LoVo (cell line): ENCODE measurements at places on chromosomes 4 and X.
A peak's percentile ranks its signal among the peaks of the same experiment; 100 is the strongest.

GRCh38 chr4:57910151-57910550, 800.0 kb upstream of the IGFBP7 start:
- DNase-seq, result no peak

DNA sequence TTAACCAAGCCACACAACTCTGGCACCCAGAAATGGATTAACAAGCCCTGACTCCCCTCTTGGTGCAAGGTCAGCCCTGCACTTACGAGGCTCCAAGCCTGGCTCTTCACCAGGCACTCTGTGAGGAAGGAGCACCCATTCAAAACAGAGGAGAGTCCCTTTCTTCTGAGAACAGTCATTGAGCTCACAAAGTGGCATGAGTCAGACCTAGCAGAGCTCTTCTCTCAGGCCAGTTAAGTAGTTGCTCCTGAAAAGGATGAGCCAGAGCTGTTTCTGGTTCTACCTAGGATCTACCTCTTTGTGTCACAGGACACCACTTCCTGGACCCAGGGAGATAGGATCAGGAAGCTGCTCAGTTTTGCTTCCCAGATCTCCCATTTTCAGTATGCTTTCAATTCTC, 48.2 kb downstream of the EVC2 start:
- no peak for DNase-seq

DNA sequence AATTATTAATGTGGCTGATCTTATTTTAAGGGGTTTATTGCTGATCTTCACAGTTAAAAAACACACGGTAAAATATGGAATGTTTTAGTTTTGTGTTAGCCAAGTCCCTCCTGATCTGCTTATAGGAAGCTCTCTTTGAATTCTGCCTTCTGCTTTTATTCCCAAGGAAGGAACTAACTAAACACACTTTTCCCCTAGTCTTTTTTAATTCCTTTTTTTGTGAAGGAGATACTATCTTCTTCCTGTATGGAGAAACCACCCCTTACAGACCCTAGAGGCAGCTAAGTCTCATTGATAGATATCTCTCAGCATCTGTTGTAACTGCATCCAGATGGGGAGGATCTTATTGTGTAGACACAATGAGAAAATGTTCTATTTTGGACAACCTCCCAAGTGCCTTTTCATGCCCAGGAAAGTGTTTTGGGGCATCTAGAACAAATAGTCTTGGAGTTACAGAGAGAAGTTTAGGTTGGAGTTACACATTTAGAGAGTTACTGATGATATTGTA, 64.4 kb downstream of the AFF1 start:
- DNase-seq, result no peak

GRCh38 chr4:154029171-154029570, 240.3 kb upstream of the SFRP2 start:
- DNase-seq, result no peak

- no peak for DNase-seq
These were observed 3.6 kb upstream of the NXT2 start for GRCh38 chrX:109533005-109533404.

GRCh38 chrX:3940000-3940610, 226.7 kb upstream of the PRKX start:
- DNase-seq, result peak; percentile 6

GRCh38 chrX:84064164-84064563, 123.8 kb downstream of the RPS6KA6 start:
- DNase-seq, result no peak

DNA sequence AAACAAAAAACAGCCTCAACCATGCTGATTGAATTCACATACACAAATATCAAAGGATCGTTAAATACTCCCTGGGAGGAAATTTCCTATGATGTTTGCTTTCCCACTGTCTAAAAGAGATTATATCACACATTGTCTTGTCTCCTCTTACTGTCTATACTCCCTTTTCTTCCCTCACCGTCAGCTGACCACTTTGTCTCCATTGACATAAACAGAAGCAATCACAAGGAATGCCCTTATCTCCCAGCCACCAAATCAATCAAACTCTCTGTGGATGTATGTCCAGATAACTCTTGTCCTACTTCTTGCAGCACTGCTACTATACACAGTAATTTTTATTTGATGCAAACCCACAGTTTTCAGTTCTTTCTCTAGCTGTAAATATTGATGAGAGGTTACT, 12.2 kb upstream of the NUDT9 start:
- no peak for DNase-seq

DNA sequence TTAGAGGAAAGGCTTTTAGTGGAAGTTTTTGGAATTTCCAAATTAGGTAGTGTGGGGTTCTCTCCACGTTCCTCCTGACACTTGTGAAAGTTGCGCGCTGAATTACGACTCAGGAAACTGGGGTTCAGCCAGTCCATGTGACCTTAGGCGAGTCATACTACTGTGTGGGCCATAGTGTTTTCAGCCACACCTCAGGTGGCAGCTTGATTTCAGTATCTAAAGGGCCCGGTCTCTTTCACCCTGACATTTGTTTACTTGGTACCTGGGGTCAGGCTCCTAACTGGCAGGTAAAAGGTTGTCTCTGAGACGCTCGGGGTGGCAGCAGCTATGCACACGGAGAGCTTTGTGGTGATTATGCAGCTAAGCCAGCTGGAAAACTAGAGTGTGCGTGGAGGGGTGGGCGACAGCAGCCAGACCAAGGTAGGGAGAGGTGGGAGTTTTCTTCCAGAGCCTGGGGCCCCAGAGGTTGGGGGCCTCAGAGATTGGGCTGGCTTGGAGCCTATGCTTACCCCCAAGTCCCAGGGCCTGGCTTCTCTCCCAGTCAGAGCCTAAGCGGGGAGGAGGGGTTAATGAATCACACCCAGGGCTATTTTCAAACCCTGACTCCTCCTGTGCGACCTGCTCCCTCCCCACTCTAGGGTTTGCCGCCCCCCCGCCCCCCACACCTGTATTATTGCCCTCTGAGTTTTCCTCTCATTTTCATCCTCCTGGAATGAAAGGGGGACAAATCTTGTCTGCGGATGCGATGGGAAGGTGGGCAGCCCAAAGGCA, 47.2 kb downstream of the STARD8 start:
- DNase-seq, result no peak

- no peak for DNase-seq
These were observed 135.1 kb downstream of the PLS3 start for GRCh38 chrX:115696039-115696438.

DNA sequence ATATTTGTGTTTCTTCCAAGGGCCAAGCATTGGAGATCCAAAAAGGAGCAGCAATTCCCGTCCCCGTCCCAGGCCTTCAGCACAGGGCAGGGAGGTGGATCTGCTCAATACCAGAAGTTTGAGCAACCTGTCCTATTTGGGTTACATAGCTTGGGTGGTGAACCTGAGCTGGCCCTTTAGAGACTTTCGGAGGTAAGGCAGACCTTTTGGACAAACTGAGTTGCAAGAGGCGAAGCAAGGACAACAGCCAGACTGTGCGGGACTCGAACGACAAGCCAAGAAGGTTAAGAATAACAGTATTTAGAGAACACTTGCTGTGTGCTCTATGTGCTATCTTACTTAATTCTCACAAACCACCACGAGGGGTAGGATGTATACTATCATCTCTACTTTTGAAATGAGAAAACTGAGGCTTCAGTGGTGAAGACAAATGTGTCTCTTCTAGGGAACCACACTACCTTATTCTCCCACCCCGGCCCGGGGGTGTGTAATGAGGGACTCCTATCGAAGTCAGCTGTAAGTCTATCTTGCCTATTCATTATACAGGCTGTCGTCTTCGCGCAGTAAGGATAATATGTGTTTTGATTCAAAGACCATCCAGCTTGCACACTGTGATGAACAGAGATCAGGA, 1.3 kb downstream of the NOP14 start:
- no peak for DNase-seq

DNA sequence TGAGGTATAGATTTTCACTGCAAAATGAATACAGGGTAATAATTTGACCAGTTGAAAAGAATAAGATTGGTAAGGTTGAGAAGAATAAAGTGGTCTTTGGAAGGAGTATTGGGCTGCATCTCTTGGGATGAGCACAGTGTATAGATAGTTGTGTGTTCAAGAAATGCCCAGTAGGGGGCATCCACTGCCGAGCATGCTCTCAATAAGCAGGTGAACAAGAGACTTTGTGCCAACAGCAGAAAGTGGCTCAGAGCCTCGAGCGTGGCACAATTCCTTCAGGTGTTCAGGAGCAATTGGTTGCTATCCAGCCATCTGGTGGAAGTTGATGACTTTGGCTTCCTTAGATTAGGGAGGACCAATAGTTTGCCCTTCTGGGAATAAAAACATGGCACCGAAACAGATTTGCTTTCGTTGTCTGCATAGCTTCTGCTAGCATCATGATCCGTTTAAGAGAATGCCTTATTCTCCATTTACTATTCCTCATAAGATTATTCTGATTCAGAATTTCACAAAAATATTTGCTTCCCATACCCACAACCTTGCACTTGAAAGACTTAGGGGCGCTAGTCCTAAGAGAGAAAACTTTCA, 258.1 kb upstream of the NEIL3 start:
- no peak for DNase-seq

DNA sequence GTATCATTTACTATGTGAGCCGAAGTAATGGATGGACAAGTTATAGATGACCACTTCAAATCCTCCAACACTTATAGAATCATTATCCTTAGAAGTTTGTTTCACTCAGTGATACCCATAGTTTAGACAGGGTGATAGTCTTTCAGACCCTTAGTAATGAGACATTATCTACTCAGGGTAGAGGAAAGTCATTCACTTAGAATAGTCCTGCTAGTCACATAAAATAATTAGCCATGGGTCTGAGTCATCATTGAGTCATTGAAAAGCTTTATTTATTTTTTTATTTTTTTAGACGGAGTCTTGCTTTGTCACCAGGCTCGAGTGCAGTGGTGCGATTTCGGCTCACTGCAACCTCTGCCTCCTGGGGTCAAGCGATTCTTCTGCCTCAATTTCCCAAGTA, 321.7 kb upstream of the FSTL5 start:
- peak; percentile 63 for DNase-seq

- DNase-seq, result no peak
These were observed 16.6 kb downstream of the MAGEA9B start for GRCh38 chrX:149570668-149571067.

- peak; percentile 51 for DNase-seq
These were observed 335.2 kb downstream of the TENM3 start for GRCh38 chr4:182578402-182578801.

GRCh38 chrX:91435395-91435794, 756 bp downstream of the PABPC5 start:
- DNase-seq, result no peak

- DNase-seq, result no peak
These were observed 318.4 kb upstream of the GIMD1 start for GRCh38 chr4:106687026-106687425.

DNA sequence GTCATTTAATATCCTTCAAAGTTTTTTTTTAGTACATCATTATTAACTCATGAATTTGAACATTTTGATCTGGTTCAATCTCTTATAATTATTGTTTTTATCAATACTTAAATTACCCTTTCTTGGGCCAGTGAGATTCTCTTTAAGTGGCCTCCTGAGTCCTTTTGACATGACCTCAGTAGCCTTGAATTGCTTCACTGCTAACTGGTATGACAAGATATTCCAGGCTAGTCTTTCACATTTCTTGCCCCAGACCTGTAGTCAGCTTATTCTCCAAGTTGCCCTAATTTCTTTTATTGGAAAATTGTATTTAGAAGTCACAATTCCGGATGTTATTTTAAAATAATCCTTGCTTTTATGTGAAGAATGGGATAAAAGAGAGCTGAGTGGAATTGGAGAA, 35.4 kb upstream of the FBXW7 start:
- no peak for DNase-seq

DNA sequence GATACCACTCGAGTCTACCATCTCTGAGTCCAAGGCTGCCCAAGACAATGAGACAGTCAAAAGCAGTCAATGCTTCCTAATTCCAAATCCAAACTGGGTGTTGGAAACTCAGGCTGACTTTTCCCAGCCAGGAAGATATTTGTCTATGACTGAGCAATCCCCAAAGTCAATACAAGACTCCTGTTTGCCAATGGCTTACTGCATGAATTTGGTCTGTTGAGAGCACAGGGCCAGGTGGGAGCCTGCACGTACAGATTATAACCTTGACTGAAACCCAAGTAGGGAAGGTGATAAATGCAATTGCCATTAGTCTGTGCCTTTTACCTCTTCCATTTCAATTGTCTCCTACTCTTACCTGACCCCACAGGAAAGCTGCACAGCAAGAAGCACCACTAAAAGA, 72.6 kb upstream of the PPARGC1A start:
- no peak for DNase-seq
